ENCODE measurements at places on chromosomes 12 and 14. TPM values are rescaled to one million over a fixed set of nuclear protein-coding genes. Genes with fewer than 3 reads are reported as not detected.
A peak's percentile ranks its signal among the peaks of the same experiment; 100 is the strongest.

The KLHDC1 gene
- 3.4 TPM for total RNA-seq

The C12orf54 gene
- total RNA-seq, result not detected

The PLA2G1B gene
- total RNA-seq, result not detected

- peaks cover 20% of the 10 kb centered on the region for H3K4me1 ChIP-seq
- no peak for DNase-seq
- no peaks in the 10 kb centered on the region for H3K36me3 ChIP-seq
- no peak overlapping the region for H3K27ac ChIP-seq
- H3K4me3 ChIP-seq, result no peak overlapping the region
Observed at GRCh38 chr14:72547999-72548398, 345.9 kb downstream of the DPF3 start.

GRCh38 chr12:89156340-89156739 is 196.0 kb downstream of the DUSP6 start:
- no peak overlapping the region for H3K27ac ChIP-seq
- H3K4me3 ChIP-seq, result no peak overlapping the region
- DNase-seq, result no peak
- H3K27me3 ChIP-seq, result no peaks in the 10 kb centered on the region
- H3K4me1 ChIP-seq, result peaks cover 28% of the 10 kb centered on the region
- H3K36me3 ChIP-seq, result no peaks in the 10 kb centered on the region

DNA sequence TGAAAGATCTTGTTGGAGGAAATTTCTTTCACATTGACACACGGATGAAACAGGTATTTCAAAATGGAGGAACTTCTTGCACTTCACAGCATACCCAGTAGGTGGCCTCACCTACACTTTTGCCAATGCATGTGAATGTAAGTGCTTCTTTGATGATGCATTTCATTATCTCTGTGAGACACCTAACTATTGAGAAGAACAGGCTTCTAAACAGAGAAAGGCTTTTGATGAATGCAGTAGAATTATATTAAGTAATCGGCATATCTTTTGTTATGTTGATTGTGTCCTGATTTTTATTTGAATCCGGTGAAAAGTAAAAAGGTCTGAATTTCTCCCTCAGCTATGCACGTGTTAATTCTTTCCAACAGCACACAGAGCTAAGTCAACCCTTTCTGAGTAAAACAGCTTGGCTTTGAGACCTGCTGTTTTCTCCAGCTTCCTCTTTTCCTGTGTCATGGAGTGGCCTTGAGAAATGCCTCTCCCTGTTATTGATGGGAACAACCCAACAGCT is 399.0 kb downstream of the NAV3 start:
- H3K27me3 ChIP-seq, result no peaks in the 10 kb centered on the region
- no peak overlapping the region for H3K27ac ChIP-seq
- no peaks in the 10 kb centered on the region for H3K36me3 ChIP-seq

- no peaks in the 10 kb centered on the region for H3K27me3 ChIP-seq
- no peaks in the 10 kb centered on the region for H3K4me1 ChIP-seq
- peak overlapping the region; percentile 87 for H3K4me3 ChIP-seq
Observed at GRCh38 chr14:57390806-57391516, 575 bp downstream of the NAA30 start.

- DNase-seq, result no peak
- H3K36me3 ChIP-seq, result no peaks in the 10 kb centered on the region
- H3K4me1 ChIP-seq, result no peaks in the 10 kb centered on the region
- H3K27me3 ChIP-seq, result no peaks in the 10 kb centered on the region
- no peak overlapping the region for H3K4me3 ChIP-seq
- H3K27ac ChIP-seq, result no peak overlapping the region
Observed at GRCh38 chr12:96177013-96177412, 17.2 kb upstream of the ELK3 start.

GRCh38 chr12:27025116-27025515 is 2.8 kb downstream of the MED21 start:
- no peak for DNase-seq
- peaks cover 11% of the 10 kb centered on the region for H3K36me3 ChIP-seq
- H3K27me3 ChIP-seq, result no peaks in the 10 kb centered on the region
- H3K4me3 ChIP-seq, result no peak overlapping the region
- H3K27ac ChIP-seq, result no peak overlapping the region

DNA sequence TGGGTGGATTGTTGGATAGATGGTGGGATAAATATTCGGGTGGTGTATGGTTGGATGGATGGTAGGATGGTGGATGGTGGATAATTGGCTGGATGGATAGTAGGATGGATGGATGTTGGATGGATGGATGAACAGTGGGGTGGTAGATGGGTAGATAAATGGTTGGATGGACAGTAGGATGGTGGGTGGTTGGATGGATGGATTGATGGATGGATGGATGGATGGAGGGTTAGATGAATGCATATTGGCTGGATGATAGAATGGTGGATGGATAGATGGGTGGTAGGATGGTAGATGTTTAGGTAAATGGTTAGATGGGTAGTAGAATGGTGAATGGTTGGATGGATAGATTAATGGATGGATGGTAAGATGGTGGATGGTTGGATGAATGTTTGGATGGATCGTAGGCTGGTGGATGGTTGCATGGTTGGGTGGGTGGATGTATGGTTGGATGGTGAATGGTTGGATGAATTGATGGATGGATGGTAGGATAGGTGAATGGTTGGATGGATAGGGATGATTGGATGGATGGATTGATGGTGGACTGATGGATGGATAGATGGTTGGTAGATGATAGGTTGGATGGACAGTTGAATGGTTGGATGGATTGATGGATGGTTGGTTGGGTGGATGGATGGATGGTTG is 23.6 kb downstream of the ZBTB42 start:
- no peaks in the 10 kb centered on the region for H3K27me3 ChIP-seq
- no peaks in the 10 kb centered on the region for H3K36me3 ChIP-seq
- H3K27ac ChIP-seq, result no peak overlapping the region
- peaks cover 4% of the 10 kb centered on the region for H3K4me1 ChIP-seq
- no peak overlapping the region for H3K4me3 ChIP-seq

DNA sequence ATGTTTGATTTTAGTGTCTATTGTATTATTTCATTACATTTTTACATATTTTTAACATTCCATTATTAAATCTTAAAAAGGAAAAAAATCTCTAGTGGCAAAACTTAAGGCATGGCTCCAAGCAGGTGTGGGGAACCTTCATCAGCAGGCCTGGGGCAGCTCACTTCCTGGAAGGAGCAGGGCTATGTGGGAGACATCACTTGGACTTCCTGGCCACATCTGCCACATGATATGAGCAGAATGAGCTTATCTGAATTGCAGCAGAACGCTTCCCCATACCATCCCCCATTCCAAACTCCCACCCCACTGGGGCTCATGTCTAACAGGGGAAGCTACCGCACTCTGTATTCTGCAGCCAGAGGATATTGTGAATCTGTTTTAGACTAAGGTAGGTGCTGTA is 35.0 kb upstream of the KCNA1 start:
- DNase-seq, result no peak
- no peaks in the 10 kb centered on the region for H3K36me3 ChIP-seq

GRCh38 chr12:18629445-18629844 is 108.4 kb downstream of the PLCZ1 start:
- H3K4me3 ChIP-seq, result no peak overlapping the region
- no peaks in the 10 kb centered on the region for H3K36me3 ChIP-seq
- H3K27ac ChIP-seq, result no peak overlapping the region
- no peaks in the 10 kb centered on the region for H3K27me3 ChIP-seq
- DNase-seq, result no peak

DNA sequence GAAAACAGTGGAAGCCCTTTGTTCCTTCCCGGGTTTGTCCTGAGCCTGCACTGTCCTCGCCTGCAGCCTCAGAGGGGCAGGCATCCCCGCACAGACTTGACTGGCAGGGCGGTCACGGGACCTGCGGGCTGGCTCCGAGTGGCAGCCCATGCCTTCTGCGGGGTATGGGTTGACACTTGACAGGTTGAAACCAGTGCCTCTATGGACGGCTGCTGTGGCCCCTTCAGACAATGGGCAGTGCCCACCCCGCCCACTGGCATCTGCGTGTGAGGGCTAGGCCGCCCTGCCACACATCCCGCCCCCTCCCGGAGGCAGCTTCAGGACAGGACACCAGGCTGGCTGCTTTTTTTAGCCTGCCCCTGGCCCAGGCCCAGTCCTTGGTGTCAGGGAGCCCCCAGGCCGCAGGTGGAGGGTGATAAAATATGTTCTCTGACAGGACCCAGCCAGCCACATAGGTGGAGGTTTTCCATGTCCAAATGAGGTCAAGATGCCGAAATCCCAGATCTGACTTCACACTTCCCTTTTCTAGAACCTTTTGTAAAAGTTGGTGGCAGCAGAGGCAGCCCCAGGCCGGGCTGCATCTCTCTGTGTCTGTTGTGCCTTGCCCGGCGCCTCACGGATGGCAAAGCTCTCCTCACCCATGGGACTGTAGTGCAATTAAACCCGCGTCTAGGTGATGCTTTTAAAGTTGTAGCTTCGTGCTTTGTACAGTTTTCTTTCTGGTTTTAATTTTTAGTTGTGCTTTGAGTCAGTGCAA is 10.0 kb downstream of the ANKRD9 start:
- no peaks in the 10 kb centered on the region for H3K4me1 ChIP-seq
- H3K27me3 ChIP-seq, result no peaks in the 10 kb centered on the region
- no peaks in the 10 kb centered on the region for H3K36me3 ChIP-seq
- no peak overlapping the region for H3K4me3 ChIP-seq
- no peak for DNase-seq

Measured in right lobe of liver (tissue), 6 donors.